ENCODE measurements at places on chromosomes 16 and 17.

DNA sequence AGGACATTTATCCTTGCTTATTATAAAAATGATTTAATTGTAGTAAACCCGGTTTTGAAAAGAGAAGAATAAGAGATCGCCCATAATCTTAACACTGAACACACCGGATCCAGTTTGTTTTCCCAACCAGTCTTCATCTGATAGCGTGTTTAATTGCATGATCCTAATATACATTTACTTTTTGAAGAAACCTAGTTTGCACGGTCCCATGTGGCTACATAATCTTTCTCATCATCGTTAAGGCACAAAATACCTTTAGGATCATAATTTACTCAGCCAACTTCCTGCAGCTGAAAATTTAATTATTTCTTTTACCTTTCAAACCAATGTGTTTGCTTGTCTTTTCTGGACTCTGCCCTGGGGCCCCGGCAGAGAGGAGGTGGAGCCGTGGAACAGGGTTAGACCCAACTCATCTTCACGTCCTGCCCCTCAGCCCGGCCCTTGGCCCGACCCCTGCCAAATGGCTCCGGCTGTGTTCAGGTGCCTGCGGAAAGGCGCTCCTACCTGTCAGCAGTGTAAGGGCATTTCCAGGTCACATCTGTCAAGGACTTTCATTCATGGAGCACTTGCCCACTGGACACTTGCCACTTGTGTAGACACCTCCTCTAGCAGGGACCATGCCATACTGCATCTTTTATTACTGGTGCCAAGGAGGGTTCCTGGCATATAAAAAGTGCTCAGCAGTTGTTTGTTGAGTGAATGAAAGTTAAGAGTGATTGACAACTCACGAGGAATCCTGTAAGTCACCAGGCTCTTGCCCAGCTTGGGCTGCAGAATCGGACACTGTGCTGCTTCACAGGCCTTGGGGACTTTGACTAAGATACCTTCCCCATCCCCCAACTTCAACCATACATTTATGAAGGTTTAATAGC is 28.6 kb downstream of the SMARCE1 start:
- DNase-seq = no peak

DNA sequence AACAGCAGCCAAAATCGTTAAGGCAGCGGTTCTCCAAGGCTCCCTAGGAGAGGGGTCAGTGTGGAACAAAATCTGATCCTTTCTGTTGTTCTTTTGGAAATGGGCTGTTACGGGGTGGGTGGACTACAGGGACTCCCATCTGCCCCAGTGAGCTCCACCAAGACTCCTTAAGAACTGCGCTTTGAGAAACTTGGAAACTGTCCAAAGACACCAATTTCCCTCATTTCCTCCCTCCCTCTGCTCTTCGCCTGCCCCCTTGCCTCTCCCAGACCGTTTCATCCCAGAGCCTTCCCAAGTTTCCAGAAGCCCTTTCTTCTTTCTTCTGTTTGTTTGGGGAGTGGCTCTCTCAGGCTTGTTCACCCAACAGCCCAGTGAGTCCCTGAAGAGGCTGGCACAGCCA is 205.4 kb downstream of the COPRS start:
- no peak for DNase-seq

DNA sequence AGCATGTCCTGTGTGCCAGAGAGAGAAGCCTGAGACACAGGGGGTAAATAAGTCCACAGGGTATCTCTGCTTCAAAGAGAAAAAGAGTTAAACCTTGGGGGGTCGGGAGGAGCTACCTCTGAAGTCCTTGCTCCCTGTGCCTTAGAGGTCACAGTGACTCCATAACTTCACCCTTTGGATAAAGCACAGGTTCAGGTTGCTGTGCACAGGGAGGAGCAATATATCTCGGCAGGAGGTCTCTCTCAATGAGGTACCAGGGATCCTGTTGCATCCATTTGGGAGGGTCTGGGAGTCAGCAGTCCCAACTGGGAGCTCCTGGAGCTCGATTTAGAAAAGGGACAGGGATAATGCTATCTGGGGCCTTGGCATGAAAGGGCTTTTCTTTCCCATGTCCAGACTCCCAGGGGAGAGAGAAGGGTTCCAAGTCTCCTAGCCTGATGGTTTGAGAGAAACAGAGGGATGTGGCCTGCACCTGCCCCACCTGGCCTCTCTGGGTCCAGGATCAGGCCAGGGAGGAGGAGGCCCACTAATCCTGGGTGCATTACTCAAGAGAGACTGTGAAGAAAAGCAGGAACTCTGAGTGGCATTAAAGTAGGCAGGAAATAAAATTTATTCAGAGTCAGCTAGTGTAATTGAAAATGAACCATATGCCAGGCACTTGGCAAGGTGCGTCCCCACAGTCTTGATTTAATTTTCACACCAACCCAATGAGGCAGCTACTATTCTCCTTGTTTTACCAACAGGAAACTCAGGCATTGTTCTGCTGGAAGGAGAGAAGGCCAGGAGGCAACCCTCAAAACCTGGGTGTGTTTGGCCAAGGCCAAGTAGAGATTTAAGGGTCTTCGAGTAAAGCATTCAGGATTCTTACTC is 40.7 kb downstream of the CUEDC1 start:
- DNase-seq = no peak

DNA sequence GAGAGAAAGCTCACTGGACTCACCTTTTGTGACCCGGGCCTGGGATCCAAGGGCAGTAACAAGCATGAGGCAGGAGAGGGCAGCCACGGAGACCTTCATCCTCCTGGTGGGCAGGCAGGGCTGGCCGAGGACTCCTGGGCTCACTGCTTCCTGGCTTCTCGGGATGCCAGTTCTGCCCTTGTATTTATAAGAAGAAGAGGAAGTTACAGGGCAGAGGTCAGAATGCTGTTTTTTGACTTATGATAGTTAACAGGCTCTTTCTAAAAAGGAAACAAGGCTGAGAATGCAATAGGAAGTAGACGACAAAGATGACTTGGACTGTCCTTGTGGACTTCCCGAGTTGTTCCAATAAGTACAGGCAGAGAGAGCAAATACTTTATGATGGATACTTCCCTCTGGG is at the start of gene CCL23:
Gene CCL23, minus strand, starts transcription at position 174 of the 400 bp plus-strand sequence. Its CDS starts 75 bp downstream, at position 99.
- DNase-seq = no peak

GRCh38 chr17:61689610-61690180 is 98.7 kb upstream of the NACA2 start:
- DNase-seq = no peak

GRCh38 chr17:15659663-15660062 is 24.4 kb downstream of the TRIM16 start:
- no peak for DNase-seq

- DNase-seq = no peak
Measured at GRCh38 chr17:17112628-17113200, 70.5 kb downstream of the MPRIP start.

All from NCI-H187 (cell line).